ENCODE measurements at places on chromosomes 11 and 22.

- no peak for DNase-seq
Observed at GRCh38 chr11:72114570-72114969, 2.1 kb upstream of the ANAPC15 start.

DNA sequence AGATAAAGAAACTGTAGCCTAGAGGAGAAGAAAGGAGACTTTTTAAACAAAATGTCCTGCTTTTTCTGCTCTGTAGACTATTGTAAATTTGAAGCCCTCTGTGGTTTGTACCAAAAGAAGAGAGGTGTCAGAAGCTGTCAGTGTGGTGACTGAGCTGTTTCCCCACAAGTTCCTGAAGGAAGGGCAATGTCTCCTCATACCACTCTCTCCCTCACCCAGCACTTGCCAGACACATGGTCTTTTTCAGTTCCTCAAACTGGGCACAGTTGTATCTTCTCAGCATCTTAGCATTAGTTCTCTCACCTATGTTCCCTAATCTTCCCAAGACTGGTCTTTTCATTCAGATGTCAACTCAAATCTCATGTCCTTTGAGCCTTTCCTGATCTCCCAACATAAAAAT, 4.3 kb downstream of the BCO2 start:
- peak; percentile 41 for DNase-seq

DNA sequence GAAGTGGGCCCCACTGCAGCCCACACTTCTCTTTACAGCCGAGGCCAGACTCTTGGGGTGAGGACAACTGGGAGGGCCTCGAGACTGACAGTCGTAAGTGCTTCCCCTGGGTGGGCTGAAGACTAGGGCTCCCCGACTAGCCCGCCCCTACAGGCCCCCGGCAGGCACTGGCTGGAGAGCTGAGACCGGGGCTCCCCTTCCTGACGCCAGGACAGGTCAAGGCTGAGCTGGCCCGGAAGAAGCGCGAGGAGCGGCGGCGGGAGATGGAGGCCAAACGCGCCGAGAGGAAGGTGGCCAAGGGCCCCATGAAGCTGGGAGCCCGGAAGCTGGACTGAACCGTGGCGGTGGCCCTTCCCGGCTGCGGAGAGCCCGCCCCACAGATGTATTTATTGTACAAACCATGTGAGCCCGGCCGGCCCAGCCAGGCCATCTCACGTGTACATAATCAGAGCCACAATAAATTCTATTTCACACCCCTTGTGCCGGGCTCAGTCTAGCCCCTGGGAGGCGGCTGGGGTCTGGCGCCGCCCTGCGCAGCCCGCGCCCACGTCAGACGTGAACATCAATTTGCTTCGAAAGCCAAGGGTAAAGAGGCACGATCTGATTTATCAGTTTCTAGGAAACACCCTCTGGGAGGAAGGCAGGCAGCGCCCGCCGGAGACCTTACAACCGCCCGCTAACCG, 13.5 kb downstream of the SCYL1 start:
- DNase-seq: no peak

- DNase-seq: no peak
Observed at GRCh38 chr11:61512435-61512834, 3.9 kb downstream of the LRRC10B start.

GRCh38 chr22:20021196-20022181, 579 bp downstream of the TANGO2 start:
- no peak for DNase-seq

DNA sequence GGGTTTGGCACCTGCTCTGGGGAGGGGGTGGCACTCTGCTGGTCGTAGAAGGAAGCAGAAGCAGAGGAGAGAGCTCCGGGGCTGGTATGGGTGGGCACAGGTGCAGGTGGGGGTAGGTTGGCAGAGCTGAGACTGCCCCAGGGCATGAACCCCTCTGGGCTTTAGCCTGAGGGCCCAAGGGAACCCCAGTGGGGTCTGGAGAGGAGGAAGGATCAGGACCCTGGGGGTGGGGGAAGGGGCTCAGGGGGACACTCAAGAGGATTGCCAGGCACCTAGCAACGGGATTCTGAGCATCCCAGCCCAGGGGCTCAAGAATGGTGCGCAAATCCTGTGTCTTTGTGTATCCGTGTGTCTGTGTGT, 6.3 kb downstream of the ALDH3B2 start:
- no peak for DNase-seq

DNA sequence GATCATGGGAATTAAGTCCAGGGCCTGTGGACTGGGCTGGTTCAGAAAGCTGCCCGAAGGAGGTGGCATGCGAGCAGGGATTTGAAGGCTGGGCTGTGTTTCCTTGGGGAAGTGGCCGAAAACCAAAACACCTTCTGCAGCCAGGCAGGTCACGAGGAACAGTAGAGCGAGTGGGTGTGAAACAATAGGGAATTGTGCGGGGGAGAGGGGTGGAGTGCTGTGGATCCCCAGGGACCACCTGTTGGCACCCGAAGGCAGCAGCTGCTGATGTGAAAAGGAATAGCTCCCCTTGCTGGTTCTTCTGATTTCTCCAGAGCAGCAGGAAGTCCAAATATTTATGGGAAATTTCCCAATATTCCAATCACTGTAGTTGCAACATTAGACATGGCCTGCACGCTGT, 24.6 kb downstream of the TP53I11 start:
- DNase-seq: no peak

DNA sequence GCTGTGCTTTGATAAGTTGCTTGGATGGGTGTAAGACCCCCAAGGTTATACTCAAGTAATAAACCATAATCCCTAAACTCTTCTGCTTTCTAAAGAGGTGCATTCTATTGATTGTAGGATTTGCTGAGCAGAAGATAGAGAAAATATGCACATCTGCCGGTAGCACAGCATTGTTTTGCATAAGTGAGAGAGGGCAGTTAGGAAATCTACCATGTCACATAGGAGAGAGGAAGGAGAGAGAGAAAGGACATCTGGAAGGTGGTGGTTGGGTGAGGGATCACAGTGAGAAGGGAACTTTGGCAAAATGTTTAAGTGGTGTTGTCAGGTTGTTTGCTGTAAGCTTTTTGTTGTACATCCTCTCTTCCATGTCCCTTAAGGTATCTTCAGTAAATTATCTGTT, 73.6 kb upstream of the BDNF start:
- no peak for DNase-seq

DNA sequence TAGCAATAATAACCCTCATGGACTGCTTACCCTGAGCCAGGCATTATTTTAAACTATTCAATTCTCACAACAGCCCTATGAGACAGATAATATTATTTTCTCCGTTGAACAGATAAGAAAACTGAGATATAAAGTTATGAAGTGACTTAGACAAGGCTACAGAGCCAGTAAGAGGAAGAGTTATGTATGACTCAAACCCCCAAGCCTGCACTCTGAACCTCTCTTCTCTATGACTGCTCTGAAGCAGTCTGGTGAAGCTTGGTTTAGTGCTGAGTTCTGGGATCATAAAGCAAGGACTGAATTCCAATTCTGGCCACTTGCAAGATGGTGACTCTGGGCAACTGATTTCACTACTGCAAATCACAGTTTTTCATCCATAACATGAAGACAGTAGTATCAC, 34.5 kb downstream of the TNKS1BP1 start:
- no peak for DNase-seq

DNA sequence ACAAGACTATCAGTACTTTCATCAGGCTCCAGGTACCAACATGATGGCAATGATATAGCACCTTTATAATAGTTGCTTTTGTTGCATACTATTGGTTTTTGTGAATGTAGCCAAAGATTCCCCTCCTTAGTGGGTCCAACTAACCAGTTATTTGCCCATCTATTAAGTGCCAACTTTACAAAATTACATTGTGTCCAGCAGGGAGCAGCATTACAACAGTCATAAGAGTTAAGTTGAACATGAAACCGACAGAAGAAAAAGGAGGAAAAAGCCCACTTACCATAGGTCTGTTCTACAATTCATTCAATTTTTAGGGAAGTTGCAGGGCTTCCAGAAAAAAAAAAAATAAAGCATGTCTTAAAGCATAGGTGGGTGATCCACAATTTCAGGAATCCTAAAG, 21.6 kb downstream of the IMMP1L start:
- no peak for DNase-seq

GRCh38 chr22:39690881-39691605, 120.5 kb downstream of the CACNA1I start:
- DNase-seq: no peak

DNA sequence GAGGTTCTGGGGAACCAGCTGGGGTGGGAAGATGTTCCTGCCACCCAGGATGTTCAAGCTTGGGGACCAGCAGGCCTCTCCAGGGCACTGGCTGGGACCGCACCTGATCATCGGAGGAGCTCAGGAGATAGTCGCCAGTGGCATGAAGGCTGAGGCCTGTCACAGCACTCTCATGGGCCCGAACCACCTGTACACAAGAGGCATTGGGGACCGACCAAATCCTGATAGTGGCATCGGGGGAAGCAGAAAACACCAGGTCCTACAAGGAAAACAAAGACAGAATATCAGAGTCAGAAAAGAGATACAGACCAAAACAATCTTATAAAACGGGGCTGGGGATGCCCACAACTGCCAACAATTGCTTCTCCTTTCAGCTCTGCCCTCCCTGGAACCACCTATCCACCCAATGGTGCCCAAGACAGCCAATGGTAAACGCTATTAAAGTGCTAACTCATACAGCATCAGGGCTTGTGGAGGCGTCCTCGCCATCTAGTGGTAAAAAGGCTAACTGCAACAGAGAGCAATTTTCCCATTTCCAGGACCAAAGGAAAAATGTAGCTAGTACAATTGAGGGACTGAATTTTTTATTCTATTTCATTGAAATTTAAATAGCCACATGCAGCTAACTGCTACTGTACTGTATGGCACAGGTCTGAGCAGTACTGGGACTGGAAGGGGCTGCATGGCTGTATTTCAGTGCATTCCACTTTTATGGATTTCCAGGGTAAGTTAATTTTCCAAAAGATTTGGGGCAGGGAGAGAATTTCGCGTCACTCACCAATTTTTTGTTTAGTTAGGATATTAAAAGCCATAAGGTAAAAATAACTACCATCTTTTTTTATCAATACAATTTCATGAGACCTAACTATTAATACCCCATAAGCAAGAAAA, 7.1 kb downstream of the PRPF19 start:
- DNase-seq: no peak

DNA sequence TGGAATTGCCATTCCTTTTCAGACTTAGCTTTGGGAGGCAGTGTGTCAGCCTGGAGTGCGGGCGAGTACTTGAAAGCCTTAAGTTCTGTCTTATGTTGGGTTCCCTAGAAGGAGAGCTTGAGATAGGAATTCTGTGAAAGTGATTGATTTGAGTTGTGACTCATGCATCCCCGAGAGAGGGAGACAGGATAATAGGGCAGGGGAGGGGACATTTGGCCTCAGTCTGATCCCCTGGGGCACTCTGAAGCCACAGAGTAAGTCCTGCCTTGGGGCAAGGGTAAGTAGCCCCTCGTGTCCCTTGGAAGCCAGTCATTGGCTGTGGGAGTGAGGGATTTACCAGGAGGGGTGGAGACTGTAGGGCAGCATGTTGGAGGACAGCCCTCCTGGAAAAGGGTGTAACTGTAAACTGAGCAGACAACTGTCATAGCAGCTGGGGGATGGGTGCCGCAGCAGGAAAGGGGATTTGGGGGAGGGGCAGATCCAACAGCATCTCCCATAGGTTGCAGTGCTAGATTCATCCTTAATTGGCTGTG, 44.0 kb downstream of the KIAA1671 start:
- DNase-seq: no peak

DNA sequence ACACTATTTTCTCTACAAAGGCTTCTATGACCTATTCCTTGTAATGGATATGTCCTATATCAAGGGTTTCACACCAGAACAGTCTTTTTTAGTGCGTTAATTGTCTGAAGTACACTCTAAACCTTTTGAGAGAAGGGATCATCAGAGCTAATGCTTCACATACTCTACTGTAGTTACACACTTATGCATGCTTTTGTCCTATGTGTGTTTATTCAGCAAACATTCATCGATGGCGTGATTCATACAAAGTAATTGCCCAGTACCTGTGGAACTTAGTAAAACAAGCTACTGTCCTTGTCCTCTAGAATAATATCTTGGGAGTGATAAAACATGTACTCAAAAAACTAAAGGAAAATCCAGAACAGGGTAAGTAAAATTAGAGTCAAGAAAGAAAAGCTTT, 139.2 kb downstream of the GUCY1A2 start:
- no peak for DNase-seq

- DNase-seq: no peak
Observed at GRCh38 chr11:13635804-13636203, 32.7 kb upstream of the FAR1 start.

DNA sequence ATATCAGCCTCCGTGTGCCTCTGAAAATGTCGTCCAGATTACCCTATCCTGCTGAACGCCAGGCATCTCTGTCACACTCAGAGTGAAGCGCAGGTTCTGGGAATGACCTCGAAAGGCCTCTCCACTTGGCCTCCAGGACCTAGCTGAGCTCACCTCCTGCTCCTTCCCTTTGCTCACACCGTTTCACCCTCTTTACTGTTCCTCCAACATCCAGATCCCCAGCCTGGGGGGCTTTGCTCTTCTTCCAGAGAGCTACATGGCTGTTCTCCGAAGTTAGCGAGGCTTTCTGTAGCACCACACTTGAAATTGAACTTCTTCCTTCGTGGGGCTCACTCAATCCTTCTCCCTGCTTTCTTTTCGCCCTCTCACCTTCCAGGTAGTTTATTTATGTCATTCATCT, 27.9 kb downstream of the GLB1L2 start:
- no peak for DNase-seq

GRCh38 chr22:38017272-38017920, 33.0 kb upstream of the SOX10 start:
- DNase-seq: peak; percentile 85

- DNase-seq: no peak
Observed at GRCh38 chr11:125170001-125170509, 5.5 kb downstream of the PKNOX2 start.

DNA sequence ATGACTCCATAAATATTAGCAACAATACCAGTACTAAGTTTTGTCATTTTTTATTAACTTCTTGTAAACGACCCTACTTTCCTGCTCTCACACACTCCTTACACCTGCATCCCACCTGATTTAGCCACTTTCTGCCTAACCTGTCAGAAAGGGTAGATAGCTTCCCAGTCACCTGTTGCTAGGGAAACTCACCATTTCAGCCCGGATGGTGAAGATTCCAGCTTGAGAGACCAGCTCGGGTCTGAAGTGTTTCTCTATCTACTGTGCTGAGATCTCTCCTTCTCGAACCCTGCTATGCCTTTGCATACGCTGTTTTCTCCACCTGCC, at the start of gene PARVG:
Gene PARVG (plus strand): TSS at position 220 of the 327 bp plus-strand sequence. CDS start 2,405 bp downstream, outside the sequence.
- no peak for DNase-seq

All from C1 segment of cervical spinal cord (tissue), 14 donors.